Epithelial cell of prostate (primary cell): ENCODE measurements at places on chromosomes 1 and 21.
A peak's percentile ranks its signal among the peaks of the same experiment; 100 is the strongest.

- no peak for DNase-seq
These were observed 152.0 kb upstream of the ZRANB2 start for GRCh38 chr1:71232786-71233185.

GRCh38 chr1:182625719-182626504 is 21.7 kb upstream of the RGS16 start:
- no peak for DNase-seq

GRCh38 chr1:69175053-69175452 is 392.7 kb upstream of the LRRC7 start:
- peak; percentile 3 for DNase-seq

GRCh38 chr1:1596493-1597274 is 3.3 kb downstream of the FNDC10 start:
- no peak for DNase-seq

- no peak for DNase-seq
These were observed 13.0 kb downstream of the TRAF5 start for GRCh38 chr1:211339631-211340041.

- no peak for DNase-seq
These were observed 16.8 kb downstream of the SUCO start for GRCh38 chr1:172549621-172550280.

- no peak for DNase-seq
These were observed 67.0 kb downstream of the LMX1A start for GRCh38 chr1:165289556-165289955.

DNA sequence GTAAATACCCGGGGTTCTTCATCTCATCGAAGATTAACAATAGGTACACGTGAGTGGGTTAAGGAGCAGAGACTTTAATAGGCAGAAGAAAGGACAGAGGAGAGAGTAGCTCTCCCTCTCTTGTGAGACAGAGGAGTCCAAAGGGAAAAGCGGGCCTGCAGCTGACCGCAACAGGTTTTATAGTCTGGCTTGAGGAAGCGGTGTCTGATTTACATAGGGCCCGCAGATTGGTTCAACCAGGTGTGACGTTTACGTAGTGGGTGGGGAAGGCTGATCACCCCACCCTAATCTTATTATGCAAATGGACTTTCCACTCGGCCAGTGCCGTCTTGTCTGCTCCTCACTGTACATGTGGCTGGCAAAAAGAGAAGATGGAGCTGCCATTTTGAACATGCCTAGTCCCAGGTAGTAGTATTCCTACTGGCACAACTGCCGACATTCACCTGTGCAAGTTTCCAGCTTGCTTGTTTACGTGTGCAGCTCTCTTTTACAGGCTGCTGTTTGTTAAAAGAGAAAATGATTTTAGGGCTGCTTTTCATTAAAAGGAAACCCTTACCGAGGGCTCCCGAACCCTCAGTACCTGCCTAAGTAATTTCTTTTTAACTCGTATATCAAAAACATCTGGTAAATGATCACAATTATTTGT is 10.6 kb downstream of the CDC14A start:
- DNase-seq: no peak

DNA sequence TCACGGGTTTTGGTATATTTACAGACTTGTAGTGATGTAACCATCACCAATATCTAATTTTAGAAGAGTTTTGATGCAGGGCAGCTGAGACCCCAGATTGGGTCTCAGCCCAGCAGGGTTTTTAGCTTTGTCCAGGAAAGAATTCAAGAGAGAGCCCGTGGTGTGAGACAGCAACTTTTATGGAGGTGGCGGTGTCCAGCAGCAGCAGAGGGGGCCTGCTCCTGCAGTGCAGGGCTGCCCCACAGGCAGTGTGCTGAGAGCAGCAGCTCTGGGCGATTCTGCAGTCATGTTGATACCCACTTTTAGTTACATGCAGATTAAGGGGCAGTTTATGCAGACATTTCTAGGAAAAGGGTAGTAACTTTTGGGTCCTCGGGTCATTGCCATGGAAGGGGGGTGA is 1.8 kb upstream of the EPHX1 start:
- DNase-seq: no peak

DNA sequence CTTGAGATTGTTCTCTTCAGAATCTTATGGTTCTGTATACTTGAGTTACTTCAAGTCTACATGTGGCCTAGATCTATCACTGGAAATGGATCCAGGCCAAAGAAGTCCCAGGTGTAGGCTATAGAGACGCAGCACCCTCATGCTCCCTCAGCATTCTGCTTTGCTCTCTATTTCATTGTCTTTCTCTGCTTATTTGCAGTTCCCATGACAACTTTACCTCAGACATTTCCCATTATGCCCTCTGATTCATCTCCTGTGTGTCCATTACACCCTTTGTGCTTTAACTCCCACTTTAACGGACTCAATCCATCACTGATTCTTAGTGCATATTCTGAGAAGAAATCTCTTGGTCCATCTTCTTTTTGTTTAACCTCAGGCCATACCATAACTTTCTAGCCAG is 236.9 kb upstream of the NRIP1 start:
- DNase-seq: no peak

- DNase-seq: no peak
These were observed 57.2 kb downstream of the TNN start for GRCh38 chr1:175124861-175125260.

DNA sequence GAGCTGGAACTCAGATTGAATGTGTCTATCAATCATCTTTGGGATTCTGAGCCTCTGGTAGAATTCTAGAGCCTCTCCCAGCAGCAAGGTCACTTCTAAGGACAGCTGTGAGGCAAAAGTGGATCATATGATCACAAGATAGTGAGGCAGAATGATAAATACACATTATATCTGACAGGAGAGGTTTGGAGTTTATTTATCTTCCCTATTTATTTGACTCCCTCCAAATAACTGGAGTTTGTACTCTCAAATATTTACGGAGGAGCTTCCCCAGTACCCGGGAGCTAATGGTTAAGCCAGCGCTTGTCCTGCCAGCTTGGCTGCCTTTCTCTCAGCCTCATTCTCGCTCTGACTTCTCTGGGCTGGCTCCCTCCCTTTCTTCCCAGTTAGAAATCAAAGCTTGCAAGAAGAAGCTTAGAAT is 2.3 kb downstream of the HMGCS2 start:
- DNase-seq: no peak

DNA sequence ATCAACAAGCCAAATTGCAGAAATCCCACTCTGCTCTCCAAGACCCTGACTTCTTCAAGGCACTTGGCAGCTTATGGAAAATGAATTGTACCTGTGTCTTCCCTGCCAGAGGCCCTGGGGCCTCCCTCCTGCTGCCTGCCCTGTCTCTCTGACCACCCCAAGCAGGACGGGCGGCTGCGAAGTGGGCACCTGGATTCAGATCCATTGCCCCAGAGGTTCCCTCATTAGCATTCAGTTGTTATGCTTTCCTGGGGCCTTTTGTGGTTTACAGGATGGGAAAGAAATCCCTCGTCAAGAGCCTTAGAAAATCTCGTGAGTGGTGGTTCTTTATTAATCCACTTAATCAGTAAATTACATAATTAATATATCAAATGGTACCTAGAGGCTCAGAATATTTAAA is 179.3 kb downstream of the TNR start:
- no peak for DNase-seq

GRCh38 chr1:7322283-7322785 is 448.8 kb upstream of the VAMP3 start:
- no peak for DNase-seq

GRCh38 chr1:214740471-214740870 is 137.5 kb downstream of the CENPF start:
- no peak for DNase-seq

- no peak for DNase-seq
These were observed 88.8 kb downstream of the RGL1 start for GRCh38 chr1:183893561-183894289.
